ENCODE measurements at places on chromosomes 2 and 18.

- no peak for DNase-seq
Measured at GRCh38 chr2:151106805-151107506, 154.7 kb downstream of the RBM43 start.

DNA sequence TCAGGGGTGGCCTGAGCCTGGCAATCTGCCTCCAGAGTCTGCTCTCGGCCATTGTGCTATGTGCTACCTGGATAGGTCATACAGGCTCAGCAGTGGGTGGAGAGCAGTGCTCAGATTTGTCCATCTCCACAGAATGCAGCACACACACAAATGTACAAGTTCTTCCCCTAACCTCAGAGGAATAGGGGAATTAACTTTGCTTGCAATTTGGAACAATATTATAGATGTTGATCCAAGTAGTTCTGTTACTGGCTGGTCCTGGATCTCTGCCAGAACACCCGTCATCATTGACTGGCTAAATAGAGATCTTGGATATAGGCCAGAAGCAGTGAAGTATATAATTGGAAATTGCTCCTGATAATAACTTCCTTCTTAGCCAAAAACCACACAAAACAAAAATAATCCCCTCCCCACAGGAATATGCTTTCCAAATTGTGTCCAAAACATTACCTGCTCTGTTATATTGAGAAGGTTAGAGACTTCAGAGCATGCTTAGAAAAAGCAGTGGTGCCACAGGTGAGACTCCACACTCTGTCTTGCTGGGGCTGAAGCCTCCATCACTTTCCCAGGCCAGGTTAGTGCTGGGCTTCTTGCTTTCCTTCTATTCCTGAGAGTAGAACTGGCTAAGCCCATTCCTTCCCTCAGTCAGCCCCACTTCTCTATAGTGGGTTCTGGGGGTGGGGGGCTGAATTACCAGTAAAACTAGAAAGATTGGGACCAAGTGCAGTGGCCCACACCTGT is 38.8 kb downstream of the NCAPH start:
- DNase-seq: peak; percentile 65

DNA sequence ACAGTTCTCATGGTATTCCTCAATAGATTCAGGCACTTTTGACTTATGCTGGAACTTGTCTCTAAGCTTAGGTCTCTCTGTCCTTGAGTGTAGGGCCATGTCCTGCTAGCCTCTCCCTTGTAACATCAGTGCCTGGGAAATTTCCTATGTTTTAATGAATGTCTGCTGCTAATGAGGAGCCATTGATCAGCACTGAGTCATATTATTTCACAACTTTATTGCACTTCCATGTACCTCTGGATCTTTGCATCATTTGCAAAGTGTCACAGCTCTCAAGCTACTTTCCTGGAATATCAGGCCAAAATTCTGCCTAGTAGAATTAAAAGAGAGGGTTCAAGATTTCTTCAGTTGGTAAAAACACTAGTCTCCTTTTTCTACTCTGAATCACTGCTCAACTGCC is 102.5 kb downstream of the GAREM1 start:
- DNase-seq: no peak

DNA sequence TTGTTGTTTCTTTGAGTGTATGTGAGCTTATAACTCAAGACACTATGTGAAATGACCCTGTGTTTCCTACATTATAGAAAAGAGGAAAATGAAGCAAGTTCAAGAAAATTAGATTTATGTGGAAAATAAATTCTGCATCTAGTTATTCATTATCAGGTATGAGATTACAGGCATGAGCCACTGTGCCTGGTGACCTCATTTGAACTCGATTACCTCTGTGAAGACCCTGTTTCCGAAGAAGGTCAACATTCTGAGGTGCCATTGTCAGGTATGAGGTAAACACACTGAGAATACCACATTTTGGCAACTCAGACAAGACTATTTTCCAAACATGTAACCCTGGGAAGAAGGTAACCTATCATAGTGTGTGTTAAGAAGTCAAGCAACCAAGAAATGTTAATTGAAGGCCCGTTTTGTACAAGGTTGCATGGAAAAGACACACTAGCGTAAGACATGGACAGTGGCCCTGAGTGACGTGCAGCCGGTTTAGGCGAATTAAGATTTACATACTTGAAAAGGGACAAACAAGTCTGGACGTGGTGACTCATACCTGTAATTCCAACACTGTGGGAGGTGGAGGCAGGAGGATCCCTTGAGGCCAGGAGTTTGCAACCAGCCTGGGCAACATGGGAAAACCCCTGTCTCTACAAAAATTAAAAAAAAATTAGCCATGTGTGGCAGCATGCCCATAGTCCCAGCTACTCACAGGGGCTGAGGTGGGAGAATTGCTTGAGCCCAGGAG is 186.6 kb downstream of the NEDD4L start:
- DNase-seq: peak; percentile 44

DNA sequence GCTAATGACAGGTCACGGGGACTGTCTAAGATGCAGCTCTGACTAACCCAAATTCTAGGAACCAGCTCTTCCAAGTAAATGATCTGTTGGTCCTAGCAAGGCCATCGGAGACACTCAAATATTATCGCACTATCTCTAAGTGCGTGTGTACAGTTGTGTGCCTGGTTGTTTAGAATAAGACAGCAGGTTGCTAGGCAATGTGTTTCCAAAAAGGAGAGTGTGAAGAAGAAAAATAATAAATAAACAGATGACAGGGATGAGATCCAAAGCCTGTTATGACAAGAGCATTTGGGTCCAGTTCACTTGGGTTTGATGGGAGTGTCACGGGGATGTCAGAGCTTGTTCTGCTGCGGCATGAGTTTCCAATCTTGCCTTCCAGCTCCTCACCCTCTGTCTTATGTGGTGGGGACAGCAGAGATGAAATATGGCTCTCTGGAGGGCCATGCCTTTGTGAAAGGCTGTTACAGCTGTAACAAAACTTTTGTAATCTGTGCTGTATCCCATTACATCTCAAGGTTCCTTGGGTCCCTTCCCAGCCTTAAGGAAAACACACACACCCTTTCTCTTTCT is 127.5 kb upstream of the TNP1 start:
- DNase-seq: no peak

GRCh38 chr2:69604026-69604678 is 39.4 kb downstream of the AAK1 start:
- no peak for DNase-seq

- no peak for DNase-seq
Measured at GRCh38 chr2:172535119-172535518, 20.8 kb upstream of the PDK1 start.

GRCh38 chr2:11988691-11989353 is 242.4 kb downstream of the LPIN1 start:
- no peak for DNase-seq

- DNase-seq: peak; percentile 37
Measured at GRCh38 chr2:230434677-230435324, 18.8 kb downstream of the SP100 start.

DNA sequence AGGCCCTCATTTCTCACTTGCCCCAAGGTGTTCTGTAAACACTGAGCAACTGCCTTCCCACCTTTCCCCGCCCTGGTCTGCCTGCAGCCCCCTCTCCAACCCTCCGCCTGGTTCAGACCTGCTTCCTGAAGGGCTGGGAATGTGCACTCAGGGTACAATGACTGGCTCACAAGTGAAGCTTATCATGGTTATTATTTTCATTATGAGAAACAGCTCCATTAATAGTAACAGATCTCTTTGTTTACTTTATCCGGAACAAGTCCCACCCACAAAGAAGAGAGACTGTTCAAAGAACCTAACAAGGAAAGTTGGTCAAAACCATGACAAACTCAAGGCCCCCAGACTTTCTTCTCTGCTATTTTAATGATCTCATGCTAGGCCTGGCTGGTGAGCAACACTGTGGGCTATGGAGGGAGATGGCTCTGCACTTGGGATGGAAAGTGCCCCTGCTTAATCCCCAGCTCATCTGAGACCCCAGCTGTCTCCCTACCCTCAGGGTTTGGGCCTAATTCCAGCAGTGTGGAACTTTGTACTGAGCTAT is 36.7 kb downstream of the ARHGAP25 start:
- peak; percentile 39 for DNase-seq

DNA sequence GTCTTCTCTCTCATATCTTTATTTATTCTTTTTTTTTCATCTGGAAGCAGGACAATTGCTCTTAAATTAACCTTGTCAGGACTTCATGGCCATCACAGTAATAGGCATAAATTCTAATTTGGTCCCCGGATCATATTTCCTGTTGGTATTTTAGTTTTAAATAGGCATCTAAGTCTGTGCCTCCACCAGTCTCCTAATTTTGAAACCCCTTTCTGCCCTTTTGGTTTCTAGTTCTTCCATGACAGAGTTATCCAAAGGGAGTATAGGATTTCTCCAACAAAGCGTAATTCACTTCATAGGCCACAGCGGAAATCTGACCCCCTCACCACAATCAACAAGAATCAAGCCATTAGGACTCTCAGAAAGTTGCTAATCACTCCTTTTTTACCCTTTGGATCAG is 3.8 kb downstream of the EPHA4 start:
- DNase-seq: no peak

- no peak for DNase-seq
Measured at GRCh38 chr2:41621563-41621962, 426.3 kb upstream of the PKDCC start.

DNA sequence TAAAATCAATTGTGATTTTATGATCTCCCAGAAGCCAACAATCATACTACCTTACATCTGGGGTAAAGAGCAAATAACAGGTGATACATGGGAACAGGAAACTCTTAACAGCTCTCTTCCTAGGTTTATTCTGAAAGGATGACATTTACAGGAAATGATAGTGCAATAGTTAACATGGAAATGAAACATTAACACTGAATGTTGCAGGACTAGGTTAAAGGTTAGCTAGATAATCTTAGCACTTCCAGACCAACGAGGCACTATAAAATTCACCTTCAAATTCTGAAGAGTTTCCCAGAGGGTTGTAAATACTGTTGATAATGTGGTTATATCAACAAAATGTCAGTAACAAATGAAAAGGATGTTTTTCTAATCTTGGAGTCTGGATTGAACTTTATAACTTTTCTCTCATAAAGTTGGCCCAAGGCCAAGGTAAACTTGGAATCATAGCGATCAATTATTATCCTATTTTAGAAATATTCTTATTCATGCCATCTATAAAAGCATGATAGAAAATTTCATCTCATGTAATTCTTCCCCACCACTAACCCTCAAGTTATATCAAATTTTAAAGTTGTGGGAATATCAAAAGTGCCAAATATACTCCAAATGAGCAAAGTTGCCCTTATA is 32.9 kb upstream of the GCG start:
- no peak for DNase-seq

DNA sequence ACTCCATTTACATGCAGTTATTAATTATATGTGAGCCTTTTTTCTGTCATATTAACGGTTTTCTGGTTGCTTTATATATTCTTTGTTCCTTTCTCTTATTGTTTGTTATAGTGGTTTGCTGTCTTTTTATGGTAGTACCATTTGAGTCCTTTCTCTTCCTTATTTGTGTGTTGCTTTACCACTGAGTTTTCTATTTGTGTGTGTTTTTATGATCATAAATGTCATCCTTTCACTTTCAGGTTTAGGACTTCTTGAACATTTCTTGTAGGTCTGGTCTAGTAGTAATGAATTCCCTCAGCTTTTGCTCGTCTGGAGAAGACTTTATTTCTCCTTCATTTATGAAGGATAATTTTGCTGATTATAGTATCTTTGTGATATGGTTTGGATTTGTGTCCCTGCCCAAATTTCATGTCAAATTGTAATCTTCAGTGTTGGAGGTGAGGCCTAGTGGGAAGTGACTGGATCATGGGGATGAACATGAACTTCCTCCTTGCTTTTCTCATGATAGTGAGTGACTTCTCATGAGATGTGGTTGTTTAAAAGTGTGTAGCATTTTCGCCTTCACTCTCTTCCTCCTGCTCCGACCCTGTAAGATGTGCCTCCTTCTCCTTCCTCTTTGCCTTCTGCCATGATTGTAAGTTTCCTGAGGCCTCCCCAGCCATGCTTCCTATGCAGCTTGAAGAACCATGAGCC is 11.5 kb downstream of the GCC2 start:
- no peak for DNase-seq

GRCh38 chr18:72201032-72201431 is 343.1 kb downstream of the CBLN2 start:
- peak; percentile 1 for DNase-seq

DNA sequence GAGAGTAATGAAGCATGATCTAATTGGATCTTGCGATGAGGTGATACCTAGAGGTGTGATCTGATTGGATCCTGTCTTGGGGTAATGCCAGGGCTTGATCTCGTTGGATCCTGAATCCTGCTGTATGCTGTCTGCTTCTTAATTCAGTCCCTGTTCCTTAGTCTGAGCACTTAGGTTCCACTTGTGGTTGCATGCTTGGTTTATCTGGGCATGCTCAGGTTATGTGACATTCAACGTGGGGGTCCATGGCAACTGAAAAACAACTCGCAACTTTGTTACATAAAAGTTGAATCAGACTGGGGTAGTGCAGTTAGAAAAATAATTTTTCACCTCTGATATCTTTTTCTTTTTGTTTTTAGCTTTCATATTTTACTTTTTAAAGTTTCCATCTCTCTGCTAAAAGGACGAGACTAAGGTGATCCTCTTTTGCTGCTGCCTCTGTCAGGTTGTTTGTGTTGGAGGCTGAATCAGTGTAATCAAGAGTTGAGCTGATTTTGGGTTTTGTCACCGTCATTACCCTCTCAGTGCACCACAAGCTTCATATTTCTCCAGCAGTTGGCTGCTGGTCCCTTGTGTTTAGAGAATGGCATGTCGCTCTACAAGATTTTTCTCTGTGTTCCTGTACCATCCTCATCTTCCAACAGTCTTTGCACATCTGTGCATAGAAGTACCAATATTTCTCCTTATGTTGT is 67.9 kb downstream of the NCOA1 start:
- no peak for DNase-seq

GRCh38 chr2:29776406-29776805 is 145.0 kb downstream of the ALK start:
- no peak for DNase-seq

GRCh38 chr18:10322435-10322834 is 132.0 kb upstream of the APCDD1 start:
- DNase-seq: no peak

GRCh38 chr18:61917818-61918217 is 25.0 kb upstream of the RNF152 start:
- DNase-seq: peak; percentile 26

DNA sequence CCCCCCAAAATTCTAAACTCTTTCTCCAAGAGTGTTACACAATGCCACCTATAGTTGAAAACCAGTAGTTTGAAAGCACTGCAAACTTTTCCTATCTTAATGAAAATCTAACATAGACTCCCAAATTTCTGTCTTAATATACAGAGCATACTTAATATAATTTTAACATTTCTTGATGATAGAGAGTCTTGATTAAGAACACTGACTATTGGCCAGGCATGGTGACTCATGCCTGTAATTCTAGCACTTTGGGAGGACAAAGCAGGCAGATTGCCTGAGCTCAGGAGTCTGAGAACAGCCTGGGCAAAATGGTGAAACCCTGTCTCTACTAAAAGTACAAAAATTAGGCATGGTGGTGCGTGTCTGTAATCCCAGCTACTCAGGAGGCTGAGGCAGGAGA is 34.2 kb downstream of the ASXL2 start:
- DNase-seq: peak; percentile 74

DNA sequence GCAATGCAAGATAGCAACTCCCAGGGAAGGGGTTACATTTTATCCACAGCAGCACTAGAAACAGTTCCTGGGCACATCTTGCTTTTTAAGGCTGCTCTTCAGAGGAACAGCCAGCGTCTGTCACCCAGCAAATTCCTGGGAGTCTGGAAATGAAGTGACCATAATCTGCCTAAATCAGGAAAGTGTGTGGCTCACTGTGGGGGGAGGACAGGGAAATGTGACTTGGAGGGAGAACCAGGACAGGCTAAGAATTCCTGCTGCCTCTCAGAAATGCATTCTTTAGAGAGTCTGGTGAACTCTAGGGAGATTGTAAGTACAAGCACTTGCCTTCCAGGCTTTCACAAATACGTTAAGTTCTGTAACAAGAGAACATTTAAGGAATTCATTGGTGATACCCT is 364.3 kb upstream of the SPHKAP start:
- DNase-seq: peak; percentile 30
